DMS153 (cell line): ENCODE measurements at places on chromosomes 6 and 20.

GRCh38 chr20:47355489-47356219 is 845 bp downstream of the ZMYND8 start:
- DNase-seq = no peak

DNA sequence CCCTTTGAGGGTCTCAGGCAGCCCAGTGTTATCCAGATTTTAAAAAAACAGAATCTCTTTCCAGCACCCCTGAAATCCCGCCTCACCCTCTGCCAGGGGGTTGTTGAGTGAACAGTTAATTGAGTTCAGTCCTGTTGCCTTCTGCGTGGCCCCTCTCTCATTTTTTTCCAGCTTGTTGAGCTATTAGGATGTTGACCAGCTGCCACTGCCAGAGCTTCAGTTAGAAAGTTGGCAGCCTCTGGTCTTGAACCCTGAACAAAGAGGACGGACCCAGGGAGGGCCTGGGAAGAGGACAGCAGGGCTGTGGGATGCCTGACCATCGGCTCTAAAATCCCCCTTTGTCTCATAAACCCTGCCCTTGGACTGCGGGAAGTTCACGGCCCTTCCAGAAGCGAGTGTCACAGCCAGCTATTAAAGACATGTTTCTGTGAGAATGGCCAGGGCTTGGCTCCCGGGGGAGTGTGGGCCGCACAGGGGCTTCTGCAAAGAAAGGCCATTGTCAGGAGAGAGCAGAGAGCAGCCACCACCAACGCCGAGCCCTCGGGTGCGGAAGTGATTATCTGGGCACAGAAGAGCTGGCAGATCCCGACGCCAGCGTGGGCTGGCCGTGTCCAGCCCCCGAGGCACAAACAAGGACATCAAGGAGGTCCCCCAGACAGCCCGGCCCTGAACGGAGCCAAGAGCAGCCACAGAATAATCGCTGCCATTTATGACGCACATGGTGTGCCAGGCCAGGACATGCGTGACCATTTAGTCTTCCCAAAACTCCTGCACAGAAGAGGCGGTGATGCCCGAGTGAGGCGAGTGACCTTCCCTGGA is 189.0 kb downstream of the ANKRD60 start:
- DNase-seq = no peak

DNA sequence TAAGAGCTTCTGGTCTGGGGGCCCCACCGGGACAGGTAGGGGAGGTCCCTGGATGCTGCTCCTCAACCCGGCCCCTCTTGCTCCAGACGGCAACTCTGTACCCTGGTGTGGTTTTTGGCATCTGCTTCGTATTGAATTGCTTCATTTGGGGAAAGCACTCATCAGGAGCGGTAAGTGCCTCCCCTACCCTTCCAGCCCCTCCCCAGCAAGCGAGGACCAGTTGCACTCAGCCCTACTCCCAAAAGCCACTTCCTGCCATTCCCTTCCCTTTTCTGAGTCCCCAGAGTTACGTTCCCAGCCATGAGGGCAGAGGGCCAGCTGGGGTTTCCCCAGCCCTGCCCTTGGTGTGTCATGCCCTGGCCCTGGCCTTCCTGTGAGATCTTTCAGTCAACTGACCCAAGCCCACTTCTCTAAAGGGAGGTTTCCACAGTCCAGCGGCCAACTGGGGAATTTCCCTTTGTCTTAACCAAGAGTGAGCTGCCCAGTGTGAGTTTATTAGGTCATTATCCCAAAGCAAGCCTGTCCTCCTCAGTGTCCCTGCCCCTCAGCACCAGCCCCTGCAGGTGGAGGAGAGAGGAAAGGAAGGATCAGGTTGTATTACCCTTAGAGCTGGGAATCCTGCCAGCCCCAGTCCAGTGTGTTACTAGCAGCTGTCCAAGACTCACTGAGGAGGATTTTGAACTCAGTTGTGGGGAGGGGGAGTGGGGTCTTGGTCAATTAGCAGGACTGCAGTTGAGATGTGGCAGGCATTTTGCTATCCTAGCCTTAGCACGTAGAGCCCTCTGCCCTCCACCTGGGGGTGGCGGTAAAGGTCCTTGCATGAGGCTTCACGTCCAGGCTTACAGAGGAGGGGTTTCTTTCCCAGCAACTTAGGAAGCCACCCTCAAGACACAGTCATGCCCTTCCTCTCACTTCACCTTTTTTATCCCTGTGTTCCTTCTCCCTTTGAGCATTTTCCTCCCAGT is 45.8 kb downstream of the TM9SF4 start:
- peak; percentile 22 for DNase-seq

GRCh38 chr6:140202964-140203515 is 828.6 kb upstream of the CITED2 start:
- no peak for DNase-seq

- no peak for DNase-seq
Observed at GRCh38 chr6:144697369-144697760, 412.2 kb downstream of the UTRN start.
